CD4-positive, alpha-beta T cell treated with Interleukin-10 for 1 hour (primary cell): ENCODE measurements at places on chromosomes 11 and 22.
A peak's percentile ranks its signal among the peaks of the same experiment; 100 is the strongest.

- no peak for DNase-seq
These were observed 304.3 kb upstream of the NCAM1 start for GRCh38 chr11:112656772-112657428.

GRCh38 chr11:62552485-62553079, 6.0 kb upstream of the AHNAK start:
- peak; percentile 40 for DNase-seq

GRCh38 chr11:76493626-76494539, 49.1 kb downstream of the EMSY start:
- no peak for DNase-seq

GRCh38 chr11:25733777-25734176, 598.2 kb upstream of the ANO3 start:
- DNase-seq, result no peak

DNA sequence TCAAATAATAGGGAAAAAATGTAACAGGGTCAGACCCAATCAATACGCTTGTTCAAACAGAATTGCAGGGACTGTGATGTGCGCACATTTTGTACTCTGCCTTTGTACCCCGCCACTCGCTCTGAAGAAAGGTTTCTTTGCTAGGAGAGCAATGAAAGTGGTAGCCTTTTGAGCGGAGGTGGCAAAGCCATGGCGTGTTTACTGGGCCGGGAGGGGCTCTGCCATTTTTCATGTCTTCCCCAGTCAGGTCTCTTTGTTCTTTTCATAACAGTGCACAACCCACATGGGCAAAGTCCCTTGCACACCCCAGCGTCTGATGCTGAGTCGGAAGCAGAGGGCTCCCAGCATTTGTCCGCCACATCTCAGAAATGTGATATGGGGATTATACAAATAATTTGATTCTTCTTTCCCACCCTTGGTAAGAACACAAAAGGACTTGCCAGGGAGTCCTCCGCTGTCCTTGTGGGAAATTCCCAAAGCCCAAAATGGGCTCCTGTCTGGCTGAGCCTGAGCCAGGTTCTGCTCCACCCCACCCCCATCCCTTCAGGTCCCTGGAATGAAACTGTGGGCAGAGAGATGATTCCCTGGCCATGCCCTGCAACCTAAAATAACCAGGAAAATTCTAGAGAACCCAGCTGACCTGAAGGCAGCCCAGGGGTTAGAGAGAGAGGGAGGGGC, 36.6 kb downstream of the C11orf58 start:
- DNase-seq, result no peak

DNA sequence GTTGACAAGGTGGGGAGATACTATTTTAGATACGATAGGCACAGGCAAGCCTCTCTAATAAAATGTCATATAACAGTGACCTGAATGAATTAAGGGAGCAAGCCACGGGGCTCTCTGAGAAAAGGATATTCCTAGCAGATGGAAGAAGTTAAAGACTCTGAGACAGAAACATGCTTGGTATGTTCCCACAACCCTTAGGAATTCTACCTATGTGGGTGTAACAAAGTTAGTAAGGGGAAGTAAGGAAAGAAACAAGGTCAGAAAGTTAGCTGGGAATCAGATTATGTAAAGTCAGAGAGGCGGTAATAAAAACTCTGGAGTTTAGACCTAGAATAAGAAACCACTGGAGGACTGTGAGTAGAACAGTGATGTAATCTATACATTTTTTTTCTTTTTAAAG, 59.7 kb upstream of the GDPD4 start:
- no peak for DNase-seq

- no peak for DNase-seq
These were observed 270.8 kb downstream of the DYNC2H1 start for GRCh38 chr11:103380031-103380430.

DNA sequence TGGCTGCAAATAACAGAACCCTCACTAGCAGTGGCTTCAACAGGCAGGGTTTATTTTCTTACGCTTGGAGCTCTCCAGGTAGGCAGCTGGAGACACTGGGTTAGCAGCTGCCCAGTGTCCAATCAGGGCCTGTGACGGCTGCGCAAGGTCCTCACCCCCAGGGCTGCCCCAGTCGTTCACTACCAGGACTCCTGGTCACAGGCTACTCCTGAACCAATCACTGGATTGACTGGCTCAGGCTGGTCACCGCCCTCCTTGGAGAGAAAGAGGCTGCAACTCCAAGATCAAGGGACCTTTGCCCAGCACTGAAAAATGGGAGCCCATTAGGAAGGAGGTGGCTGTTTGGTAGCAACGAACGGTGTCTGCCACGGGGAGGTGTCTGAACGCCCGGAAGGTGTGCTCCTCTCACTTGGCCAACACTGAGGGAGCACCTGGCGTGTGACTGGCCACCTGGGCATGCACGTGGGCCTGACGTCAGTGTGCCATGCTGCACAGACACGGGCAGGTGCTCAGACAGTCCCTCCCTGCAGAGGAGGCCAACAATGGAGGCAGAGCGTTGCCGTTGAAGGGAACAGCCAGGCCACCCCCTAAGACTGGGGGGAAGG, 5.1 kb downstream of the ARSA start:
- DNase-seq, result no peak

- no peak for DNase-seq
These were observed 88.9 kb upstream of the CLNS1A start for GRCh38 chr11:77726524-77726923.

- DNase-seq, result peak; percentile 52
These were observed 525 bp downstream of the BIK start for GRCh38 chr22:43110927-43111623.

- no peak for DNase-seq
These were observed 30.4 kb upstream of the MICAL2 start for GRCh38 chr11:12079726-12080556.

- no peak for DNase-seq
These were observed 206.9 kb upstream of the TMEM45B start for GRCh38 chr11:129608711-129609110.

DNA sequence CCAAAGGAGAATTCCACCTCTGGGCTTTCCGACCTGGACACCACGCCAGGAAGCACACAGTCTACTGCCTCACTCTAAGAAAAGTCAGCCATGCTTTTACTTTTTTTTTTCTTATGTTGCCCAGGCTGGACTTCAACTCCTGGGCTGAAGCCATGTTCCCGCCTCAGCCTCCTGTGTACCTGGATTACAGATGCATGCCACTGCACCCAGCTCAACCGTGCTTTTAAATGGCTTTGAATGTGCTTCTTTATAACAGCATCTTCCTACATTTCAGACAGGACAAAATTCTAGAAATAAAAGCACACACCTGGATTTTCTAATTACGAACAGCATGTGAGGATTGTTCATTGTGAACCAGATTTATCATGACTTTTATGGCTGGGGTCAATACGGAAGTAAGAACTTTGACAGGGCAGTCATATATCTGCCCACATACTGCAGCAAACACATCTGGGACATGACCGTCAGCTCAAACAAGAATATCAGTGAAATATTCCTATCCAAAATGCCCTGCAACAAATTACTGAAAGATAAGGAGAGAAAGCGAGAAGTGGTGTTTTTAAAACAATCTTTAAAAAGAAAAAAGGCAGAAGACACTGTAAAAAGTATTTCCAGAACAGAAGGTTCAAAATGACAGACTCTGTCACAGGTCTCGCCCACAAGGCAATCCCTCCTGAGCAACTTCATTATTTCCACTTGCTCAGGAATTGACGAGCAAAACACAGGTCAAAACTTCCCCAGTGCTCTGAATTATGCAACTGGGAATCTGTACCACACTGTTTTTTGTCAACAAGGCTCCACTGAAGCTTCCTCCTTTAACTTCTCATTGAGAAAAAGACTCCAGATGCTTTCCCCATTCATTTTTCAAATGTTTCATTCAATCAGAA, 42.1 kb downstream of the PACSIN2 start:
- DNase-seq, result peak; percentile 4

DNA sequence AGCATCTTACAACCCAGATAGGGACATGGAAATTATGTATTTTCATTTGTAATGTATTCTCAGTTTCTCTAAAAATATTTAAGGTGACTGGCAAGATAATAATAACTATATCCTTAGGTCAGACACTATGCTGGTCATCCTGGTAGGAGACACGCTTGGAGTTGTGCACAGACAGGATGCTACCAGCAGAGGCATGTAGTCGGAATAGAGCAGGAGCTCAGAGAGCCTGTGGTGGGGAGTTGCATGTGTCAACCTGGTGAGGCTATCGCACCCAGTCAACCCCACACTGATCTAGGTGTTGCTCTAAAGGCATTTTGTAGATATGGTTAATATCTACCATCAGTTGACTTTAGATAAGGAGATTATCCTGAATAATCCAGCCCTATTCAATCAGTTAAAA, 318.5 kb downstream of the MIAT start:
- DNase-seq, result no peak

GRCh38 chr22:46262449-46263215, 511 bp downstream of the PKDREJ start:
- DNase-seq, result peak; percentile 49

DNA sequence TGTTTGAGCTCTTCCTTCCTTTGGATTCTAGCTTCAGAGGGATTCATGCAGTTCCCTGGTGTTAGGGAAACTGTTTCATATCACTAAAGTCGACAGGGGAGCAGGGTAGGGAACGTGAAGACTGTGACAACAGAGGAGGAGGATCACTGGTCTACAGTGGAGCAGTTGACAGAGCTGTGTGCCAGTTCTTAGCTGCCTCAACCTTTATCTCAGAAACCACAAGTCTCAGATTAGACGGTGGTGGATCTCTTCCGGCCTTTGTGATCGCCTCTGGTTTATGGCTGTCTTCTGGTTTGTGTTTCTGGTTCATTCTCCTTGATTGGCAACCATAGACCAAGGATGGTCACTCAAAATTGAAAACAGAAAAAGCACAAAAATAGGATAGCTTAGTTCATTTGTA, 538.9 kb upstream of the API5 start:
- no peak for DNase-seq

DNA sequence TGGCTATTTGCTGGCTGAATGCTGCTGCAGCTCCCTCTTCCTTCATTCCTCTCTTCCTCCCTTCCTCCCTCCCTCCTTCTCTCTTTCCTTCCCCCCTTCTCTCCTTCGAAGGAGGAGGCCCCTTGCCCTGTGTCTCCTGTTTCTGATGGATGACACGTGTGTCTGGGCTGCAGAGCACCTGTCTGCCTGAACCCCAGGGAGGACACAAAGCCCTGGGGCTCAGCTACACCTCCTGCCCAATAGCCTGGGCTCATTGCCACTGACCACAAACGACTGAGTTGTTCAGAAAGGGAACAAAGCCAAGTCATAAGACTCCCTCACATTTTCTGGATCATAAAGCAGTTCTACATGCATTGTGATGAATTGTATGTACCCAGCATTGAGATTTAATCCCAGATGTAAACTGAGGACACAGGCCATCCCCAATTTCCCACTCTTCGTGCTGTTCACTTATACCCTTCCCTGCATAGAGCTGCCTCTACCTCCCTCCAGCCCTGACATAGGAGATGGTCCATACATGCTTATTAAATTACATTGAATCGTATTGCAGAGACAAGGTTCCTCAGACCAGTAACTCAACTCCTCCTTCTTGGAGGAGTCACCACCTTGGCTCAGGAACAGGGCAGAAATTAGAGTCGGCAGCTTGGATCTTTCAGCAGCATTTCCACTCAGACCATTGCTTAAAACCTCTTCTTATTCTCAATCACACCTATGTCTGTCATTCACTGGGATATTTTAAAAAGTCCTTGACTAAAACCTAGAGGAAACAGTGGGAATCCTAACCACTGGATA, 1.2 kb downstream of the CSRP3 start:
- no peak for DNase-seq

- DNase-seq, result no peak
These were observed 6.3 kb upstream of the NDUFV1 start for GRCh38 chr11:67600324-67601029.

DNA sequence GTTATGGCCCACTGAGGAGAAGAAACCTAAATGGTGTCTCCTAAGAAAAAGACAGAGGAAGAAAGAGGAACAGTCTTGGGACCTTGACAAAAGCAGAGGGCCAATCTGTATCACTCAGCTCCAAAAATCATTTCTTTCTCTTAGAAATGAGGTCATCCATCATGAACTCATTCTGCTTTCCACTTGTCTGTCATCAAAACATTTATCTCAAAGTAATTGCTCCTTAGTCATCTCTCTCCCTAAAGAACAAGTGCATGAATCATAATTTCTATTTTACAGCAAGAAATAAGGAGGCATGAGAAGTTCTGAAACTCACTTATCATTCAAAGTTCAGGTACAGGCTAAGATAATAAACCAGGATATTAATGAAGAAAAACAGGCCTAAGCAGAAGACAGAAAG, 375.6 kb downstream of the KCNA4 start:
- no peak for DNase-seq

DNA sequence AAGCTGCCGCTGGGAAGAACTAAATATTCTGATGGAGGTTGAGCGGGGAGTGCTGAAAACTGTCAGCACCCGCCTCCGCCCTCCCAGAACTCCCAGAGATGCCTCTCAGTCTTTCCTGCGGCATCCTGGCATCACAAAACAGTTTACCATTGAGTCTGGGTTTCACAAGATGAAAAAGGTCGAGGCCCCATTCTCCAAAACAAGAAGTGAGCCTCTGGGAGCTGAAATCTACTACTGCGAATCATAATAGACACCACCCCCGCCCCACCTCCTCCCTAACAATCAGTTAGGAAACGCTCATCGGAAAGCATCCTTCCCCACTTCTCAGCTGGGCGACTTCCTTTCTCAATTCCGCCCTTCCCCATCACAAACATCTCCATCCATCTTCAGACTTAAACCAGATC, 1.0 kb downstream of the SUN2 start:
- DNase-seq, result peak; percentile 38

GRCh38 chr22:17475318-17476230, 87.7 kb upstream of the SLC25A18 start:
- no peak for DNase-seq

DNA sequence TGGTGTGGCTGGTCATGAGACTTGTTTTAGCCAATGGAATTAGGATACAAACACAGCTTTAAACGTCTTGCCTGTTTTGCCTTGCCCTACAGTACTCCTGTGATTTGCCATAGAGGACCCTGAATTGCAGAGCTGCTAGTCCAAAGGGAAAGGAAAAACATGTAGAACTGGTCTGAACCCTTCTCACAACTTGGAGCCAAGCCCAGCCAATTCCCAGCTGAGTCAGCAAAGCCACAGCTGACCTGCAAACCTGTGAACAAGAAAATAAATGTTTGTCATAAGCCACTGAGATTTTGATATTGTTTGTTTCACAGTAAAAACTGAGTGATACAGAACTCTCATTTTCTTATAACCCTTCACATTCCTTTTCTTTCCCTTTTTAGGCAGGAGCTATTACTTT, 360.5 kb upstream of the API5 start:
- DNase-seq, result no peak

- DNase-seq, result no peak
These were observed 59.4 kb upstream of the CLTCL1 start for GRCh38 chr22:19350947-19351346.

- no peak for DNase-seq
These were observed 49.7 kb upstream of the BIRC3 start for GRCh38 chr11:102267609-102268008.

GRCh38 chr11:16891964-16892363, 122.2 kb downstream of the PLEKHA7 start:
- DNase-seq, result no peak

DNA sequence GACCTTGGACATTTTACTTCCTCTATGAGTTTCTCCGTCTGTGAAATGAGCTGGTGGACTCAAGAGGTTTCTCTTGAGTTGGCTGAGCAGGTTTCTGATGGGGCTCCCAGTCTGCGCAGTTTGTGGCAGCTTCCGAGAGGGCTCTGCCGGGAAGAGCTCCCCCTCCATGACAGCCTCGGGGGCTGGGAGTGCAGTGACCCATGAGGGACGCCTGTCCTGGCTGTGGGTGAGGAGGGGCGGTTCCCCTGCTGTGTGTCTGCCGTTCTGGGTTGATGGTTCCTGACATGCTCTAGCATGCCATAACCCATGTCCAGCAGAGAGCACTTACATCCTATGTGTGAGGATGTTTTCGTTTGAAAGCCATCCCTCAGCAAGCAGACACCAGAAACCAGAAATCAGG, 14.8 kb downstream of the CSF2RB start:
- DNase-seq, result no peak
